Amygdala (tissue), 56 donors: ENCODE measurements at places on chromosomes 6 and 20.

GRCh38 chr6:83914953-83915352 lies 55.5 kb downstream of the CYB5R4 start:
- no peak for DNase-seq

GRCh38 chr20:5920581-5920980 lies 29.8 kb downstream of the TRMT6 start:
- no peak for DNase-seq

DNA sequence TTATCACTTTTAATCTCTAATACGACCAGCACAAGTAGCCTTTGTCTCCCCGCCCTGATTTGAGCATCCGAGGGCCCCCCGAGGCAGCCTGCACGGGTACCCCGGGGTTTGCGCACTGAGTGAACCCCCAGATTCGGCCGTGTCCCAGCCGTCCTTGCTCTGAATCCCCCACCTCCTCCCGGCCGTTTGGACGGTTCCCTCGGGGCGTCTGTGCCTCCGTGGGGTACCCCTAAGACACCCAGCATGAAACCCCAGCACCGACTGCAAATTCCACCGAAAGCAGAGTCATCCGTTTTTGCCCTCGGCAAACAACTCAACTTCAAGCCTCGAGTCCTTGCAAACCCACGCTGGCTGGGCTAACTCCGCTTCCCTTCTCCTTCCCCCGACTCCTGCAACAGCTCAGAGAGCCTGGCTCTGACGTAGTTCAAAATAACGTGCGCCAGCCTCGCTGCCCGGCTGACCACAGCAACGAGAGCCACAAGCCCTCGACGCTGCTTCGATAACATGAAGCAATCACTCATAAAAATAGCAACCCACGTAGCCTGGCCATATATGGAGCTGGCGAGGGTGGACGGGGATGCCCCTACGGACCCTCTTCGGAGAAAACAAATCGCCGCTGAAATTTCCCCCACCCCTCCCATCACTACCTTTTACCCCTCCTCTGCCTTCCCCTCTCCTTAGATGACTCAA lies 764 bp upstream of the SNAP25 start:
- DNase-seq, result peak; percentile 32

- no peak for DNase-seq
Observed at GRCh38 chr6:107642861-107643328, 153.0 kb downstream of the SOBP start.

DNA sequence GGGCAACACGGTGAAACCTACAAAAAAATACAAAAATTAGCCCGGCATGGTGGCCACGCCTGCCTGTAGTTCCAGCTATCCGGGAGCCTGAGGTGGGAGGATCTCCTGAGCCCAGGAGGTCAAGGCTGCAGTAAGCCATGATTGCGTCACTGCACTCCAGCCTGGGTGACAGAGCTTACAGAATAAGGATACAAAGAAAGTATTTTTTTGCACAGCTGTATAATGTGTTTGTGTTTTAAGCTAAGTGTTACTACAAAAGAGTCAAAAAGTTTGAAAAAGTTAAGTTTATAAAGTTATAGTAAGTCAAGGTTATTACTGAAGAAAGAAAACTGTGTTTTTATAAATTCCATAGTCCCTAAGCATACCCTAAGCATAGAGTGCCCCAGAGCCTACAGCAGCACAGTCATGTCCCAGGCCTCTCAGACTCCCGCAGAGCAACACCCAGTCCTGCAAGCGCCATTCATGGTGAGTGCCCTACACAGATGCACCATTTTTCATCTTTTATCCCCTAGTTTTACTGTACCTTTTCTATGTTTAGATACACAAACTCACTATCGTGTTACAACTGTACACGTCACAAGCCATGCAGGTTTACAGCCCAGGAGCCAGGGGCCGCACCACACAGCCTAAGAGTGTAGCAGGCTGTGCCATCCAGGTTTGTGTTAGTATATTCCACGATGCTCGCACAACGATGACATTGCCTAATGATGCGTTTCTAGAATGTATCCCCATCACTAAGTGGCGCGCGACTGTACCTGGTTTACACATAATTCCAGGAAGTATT lies 22.4 kb downstream of the TAF4 start:
- DNase-seq, result no peak

GRCh38 chr6:34144581-34145160 lies 1.2 kb downstream of the GRM4 start:
- DNase-seq, result no peak

DNA sequence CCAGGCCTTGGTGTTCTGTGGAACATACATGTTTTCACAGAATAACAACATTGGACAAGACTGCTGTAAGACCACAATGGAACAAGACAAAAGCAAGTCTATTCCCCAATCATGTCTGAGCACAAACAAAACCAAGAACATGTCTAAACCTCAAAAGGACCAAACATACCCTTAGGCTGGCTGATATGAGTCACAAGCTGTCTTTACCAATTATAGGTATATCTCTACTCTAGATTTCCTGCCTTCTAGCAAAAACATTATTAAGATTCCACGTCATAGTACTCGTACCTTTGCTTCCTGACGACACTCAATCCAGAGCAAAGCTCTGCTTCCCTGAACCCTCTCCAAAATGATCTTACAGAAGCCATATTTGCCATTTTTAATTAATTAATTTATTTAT lies 15.4 kb upstream of the L3MBTL1 start:
- no peak for DNase-seq

DNA sequence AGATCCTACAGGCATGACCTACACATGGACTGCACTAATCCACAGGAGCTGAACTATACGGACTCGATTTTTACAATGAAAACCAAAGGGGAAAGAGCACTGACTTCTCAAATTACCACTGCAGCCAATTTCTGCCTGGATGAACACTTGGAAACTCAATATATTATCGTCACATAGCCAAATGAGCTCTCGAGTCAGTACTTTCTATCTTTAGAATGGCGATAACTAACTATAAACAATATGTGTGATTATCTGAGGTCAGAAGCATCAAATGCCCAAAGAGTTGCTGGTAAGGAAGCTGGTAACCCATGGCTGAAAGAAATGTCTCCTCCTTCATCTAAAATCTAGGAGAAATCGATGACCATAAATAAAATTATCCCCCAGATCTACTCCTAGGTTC lies 86.7 kb downstream of the KIF16B start:
- no peak for DNase-seq

- no peak for DNase-seq
Observed at GRCh38 chr6:85458184-85458583, 8.3 kb downstream of the NT5E start.

DNA sequence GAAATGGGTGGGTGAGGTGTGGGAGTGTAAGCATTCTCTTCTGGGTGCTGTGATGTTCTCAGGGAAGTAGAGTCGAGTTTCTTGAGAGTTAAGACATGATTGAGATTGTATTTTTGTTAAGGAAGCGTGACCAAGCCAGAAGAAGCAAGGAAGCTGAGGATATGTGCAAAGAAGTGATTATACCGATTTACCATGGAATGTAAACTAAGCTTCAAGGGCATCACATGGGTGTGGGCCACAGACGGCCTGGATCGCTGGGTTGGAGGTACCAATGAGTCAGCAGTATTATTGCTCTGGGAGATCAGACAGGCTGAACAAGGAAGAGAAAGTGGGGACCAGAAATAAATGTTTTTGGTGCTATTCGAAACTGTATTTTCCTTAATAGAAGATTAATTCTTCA lies 184.1 kb upstream of the GMDS start:
- DNase-seq, result no peak

DNA sequence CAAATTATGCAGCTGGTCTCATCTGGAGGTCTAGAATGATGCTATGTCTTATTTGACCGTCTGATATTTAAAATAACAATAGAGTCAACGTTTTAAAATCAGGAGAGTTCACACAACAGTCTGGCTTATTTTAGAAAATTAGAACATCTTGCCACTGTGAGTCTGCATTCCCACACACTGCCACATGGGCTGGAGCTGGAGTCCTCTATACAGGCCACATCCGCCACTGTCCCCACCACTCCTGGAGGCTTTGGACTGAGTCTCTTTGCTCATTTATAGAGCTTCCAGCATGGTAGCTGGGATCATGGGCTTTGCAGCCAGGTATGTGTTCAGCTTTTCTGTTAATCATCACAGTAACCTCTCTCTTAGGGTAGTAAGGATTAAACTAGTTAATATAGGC lies 68.8 kb upstream of the ZNFX1 start:
- DNase-seq, result no peak

DNA sequence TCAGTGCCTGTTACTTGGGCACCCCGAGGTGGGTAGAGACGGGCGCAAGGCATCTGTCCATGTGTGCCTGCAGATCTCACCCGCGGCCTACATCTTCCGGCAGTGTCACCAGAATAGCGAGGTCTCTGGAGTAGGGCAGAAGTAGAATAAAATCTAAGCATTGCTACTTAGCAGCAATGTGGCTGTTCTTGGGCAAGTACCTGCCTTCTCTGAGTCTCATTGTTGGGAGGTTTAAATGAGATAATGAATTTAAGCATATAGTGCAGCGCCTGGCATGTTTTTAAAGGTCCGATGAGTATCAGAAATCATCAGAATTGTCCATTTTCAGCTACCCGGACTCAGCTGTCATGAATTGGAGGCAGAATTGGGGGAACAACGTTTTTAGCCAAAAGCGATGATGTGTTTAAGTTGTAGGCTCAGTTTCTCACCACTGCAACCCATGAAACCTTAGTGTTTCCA lies 800 bp downstream of the ABCC10 start:
- DNase-seq, result no peak

DNA sequence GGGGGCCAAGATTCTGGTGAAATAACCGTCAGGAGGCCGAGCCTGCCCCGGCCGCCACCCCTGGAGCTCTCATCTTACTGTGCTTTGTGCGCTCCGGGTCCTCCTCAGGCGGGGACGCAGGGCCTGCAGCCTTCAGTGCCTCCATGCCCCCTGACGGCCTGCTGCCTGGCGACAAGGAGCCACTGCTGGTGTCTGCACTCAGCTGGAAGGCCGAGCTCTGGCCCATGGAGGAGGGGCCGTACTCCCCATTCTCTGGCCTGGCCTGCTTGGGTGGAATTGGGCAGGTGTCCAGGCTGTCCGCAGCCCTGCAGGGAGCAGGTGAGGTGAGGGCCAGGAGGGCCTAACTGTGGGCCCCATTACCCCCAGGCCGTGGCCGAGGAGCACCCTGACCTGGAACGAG lies 5.3 kb downstream of the ZNF512B start:
- no peak for DNase-seq

DNA sequence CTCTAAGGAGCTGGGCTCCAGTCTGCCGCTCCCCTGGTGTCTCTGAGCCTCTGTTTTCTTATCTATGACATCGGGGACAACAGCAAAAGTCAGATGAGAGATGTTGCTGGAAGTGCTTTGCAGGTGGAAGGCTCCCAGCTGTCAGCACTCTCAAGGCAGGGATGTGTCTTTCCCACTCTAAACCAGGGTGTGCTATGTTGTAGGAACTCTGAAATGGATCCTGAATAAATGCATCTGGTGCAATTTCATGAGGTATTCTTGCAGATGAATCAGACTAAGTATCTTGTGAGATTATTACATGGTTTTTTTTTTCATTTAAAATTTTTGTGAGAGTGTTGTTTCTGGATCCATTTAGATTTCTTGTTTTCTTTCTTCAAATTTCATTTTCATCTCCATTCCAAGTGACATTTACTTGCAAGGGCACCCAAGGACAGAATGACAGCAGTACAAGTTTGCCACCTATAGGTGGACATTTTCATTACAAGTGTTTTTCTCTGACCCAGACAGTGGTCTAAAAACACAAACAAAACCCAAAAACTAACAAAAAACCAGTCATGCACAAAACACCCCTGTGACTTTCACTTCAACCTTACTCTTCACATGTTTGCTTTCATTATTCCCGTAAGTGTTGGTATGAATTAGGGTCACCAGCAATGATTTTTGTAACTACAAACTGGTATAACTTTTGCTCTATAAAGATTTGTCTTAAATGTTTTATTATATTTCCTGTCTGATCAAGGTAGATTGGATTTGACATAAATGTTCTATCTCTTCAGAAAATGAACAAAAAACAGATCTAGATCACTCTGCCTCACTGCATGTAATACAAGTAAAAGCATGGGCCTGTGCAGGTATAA lies 14.7 kb upstream of the SIM1 start:
- no peak for DNase-seq

DNA sequence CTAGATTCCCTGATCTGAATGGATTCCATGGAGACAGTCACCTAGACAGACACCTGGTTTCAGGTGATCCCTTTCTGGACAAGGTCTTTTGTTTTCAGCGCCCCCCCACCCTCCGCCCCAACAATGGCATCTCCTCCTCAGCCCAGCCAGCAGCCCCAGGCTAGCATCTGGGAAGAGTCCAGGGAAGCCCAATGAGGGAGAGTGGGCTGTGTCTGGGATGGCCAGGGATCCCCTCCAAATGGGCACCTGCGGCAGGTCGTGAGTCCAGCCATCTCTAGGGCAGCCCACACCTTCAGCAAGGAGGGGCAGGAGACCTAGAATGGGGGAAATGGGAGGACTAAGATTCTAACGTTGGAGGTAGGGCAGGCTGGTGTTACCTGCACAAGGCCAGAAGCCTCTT lies 1.2 kb upstream of the SLC24A3 start:
- no peak for DNase-seq

DNA sequence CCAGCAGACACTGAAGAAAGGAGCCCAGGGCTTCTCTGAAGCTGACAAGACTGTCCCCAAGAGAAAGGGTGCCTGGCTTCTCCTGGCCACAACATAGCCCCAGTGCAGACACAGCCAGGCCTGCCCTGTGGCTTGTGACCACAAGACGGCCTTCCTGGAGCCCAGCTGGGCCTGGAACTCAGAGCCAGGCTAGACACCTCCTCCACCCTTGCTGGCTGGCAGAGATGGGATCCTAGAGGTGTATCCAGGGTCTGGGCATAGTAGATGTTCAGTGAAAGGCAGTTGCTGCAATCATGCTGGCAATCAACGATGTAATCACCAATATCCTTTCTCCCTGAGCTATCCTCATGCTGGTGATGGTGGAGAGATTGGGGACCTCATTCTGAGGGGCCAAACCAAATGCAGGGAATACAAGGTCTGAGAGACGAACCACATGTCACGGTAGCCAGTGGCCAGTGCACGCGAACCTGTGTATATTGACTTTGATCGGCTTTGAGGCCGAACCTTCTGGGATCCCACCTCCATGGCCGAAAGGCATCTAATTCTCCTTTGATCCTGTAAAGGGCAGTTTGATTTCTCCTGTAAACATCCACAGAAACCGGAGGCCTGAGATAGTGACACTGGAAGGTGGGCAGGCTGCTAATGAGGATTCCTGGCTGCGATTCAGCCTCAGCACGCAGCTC lies 115.2 kb downstream of the PSMB1 start:
- no peak for DNase-seq

- no peak for DNase-seq
Observed at GRCh38 chr6:111536910-111537527, 54.0 kb upstream of the REV3L start.

DNA sequence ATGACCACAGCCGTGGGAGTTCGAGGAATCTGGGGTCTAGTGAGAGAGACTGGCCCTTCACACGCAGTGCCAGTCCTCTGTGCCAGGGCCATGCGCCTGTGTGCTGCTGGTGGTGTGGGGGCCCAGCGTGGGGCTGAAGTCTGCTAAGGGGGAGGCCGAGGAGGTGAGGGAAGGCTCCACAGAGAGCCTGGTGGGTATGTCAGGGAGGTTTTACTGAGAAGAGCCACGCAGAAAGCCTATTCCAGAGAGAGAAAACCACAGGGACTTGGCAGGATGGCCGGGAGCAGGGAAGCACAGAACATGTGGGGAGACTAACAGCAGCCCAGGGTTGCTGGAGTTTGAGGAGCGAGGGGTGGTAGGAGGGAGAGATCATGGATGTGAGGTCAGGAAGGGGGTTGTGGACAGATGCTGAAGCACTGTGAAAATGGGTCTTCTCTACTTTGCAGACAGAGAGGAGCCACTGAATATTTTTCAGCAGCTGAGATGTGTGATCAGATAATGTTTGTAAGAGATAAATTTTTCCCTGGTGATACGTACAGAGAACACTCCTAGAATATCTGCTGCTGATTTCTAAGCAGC lies 35.3 kb downstream of the DUSP22 start:
- no peak for DNase-seq
